ENCODE measurements at places on chromosomes 2 and 18. TPM values are rescaled to one million over a fixed set of nuclear protein-coding genes. Genes with fewer than 3 reads are reported as not detected.

GRCh38 chr2:105989070-105989469 is 205.0 kb downstream of the UXS1 start:
- no peak for DNase-seq

DNA sequence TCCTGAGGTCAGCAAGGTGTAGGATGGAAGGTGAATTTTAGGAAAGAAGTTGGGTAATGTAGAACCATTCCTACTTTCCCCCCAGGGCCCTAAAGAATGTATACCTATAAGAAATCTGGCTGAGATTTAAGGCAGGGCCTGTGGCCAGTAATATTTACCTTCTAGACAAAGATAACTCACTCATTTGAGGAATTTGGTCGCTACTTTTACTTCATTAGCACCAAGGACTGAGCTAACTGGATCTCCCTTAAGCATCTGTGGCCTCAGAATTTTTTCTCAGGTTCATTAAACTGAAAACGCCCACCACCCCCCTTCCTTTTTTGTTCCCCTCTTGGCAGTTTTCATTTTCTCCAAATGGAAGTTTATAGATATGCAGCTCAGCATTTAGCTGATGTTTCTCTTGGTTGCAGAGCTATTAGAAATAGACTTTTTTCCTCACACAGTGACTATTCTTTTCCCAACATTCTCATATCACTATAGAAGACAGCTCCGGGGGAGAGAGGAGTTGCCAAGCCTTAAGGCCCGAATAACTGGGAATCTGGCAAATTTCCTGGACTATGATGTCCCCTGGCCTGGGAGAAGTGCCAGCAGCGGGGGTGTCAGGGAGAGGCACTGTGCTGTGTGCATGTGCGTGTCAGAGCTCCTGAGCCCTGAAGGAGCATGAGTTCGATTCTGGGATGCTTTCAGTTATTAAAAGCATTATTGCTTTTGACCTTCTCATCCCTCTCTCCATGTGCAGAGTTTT is 310.9 kb downstream of the PRKCE start:
- DNase-seq, result no peak

DNA sequence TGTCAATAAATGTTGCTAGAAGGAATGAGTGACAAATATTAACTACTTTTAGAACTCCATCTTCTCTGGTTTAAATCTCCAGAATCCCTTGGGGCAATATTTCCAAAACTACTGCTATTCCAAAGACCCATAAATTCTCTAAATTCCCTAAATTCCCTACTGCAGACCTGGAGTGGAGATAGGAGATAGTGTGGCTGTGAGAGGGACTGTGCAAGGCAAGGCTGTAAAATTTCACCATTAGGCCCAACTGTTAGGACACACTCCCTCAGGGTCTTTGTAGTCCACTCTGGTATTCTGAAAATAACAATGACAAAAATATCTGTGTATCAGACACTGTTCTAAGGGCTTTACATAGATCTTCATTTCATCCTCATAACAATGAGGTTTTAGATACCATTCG is 67.9 kb downstream of the MYL12B start:
- no peak for DNase-seq

SMYD1 gene
- not detected for total RNA-seq

DNA sequence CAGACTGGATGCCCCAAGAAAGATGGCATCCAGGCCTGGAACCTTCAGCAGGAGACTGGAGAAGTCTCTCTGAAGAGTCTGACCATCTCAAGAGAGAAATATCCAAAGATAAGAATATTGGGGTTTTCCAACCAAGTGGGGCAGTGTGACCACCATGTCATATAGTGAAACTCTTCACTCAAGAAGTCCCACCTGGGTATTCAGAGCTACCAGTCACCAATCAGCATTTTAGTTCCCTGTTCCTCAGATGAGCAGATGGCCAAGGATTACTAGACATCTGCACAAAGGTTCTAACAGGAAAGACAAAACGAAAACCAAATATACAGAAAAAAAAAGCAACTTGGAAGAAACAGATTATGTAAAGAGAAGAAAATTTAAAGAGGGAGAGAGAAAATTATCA is 38.5 kb upstream of the CXCR4 start:
- DNase-seq, result no peak

DNA sequence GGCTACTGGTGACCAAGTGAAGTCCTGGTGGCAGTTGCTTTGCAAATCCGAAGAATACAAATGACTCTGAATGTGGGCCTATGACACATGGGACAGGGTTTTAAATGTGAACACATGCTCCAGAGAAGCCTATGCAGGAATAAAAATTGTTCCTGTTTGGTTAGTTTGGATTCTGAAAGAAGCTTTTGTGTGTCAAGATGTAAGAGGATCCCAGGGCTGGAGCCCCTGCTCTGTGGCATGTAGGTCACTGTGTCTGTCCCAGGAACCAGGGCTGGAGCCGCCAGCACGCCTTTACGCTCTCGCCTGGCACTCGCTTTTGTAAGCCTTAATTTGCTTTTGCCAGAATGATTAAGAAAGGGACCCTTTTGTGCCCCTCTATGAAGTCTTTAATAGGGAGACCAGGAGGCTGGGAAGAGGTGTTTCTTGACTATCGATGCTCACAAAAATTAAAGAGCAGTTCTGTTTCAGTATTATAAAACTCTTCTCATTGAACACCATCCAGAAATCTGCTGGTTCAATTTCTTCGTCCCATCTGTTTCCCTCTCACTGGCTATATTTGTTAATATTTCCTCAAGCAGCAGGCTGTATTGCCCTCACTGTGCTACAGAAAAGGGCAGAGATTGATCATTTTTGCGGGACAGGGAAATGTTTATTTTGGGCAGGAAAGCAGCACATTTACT is 532.7 kb upstream of the POU3F3 start:
- no peak for DNase-seq

OSBPL1A gene
- total RNA-seq, result 2.0 TPM

SLC23A3 gene
- 2.4 TPM for total RNA-seq

ZNF236 gene
- total RNA-seq, result 37.4 TPM

SERPINB3 gene
- total RNA-seq, result not detected

DNA sequence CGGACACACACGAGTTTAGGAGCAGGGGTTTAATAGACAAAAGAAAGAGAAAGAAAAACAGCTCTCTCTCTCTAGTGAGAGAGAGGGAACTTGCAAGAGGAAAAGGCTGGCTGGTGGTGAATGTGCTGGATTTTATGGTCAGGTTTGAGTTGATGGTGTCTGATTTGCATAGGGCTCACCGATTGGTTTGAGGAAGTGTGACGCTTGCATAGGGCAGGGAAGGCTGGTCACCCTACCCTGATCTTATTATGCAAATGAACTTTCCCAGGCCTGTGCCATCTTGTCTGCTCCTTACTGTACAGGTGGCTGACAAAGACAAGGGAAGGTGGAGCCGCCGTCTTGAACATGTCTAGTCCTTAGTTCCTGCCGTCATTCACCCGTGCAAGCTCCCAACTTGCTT is 408.9 kb downstream of the RIT2 start:
- DNase-seq, result no peak

GRCh38 chr2:201597397-201597796 is 45.9 kb downstream of the TMEM237 start:
- no peak for DNase-seq

DNA sequence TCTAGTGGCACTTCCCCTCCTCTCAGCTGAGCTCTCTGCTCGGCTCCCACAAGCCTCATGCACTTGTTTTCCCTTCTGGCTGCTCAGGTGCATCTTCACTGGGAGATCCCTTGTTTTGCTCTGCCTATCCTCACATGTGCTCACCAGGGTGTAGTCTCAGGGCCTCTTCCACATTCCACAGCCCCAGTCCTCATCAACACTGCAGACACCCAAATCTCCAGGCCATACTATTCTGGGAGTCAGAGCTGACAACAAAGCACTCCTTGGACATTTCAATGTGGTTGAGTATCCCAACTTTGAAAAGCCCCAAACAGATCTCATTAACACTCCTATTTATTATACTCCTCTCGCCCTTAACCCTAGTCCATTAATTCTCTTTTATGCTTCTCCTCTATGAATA is 71.3 kb downstream of the CCDC93 start:
- DNase-seq, result no peak

CCDC121 gene
- total RNA-seq, result 0.36 TPM

FAM110C gene
- 0.90 TPM for total RNA-seq

GRCh38 chr2:145925591-145925990 is 1405.7 kb upstream of the ZEB2 start:
- no peak for DNase-seq

CCDC178 gene
- total RNA-seq, result not detected

- DNase-seq, result no peak
These were observed 105.0 kb upstream of the STK17B start for GRCh38 chr2:196276421-196276820.

- no peak for DNase-seq
These were observed 214.6 kb upstream of the DTNA start for GRCh38 chr18:34495506-34495905.

ARHGEF33 gene
- 0.28 TPM for total RNA-seq

DNA sequence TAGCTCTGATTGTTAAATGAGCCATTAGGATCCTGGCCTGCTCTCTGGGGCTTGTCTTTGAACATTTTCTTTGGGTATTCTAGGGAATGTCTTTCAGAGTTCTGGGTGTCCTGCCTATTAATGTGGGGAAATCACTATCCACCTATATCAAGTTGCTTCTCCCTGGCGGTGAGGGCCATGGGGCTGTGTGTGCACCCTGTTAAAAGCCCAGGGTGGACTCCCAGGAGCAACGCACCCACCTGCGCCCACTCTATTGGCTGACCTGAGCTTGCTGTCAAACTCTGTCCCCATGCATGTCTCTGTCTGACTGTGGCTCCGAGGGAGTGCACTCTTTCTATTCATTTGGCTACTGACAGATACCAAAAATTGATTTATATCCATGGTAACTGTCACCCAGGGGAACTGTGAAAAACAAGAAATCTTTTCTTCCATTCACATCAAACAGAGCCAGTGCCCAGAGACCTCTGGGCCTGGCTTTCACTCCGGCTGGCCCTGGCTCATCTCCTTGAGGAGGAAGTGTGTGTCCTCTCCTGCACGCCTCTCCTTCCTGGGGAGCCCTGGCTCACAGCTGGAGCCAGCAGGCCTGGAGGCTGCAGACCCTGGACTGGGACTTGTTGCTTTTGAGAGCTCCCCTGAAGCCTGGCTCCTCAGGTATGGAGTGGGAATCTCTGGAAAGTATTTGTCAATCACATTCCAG is 10.5 kb upstream of the TOGARAM2 start:
- DNase-seq, result no peak

- no peak for DNase-seq
These were observed 100.2 kb downstream of the ICA1L start for GRCh38 chr2:202771336-202771735.

ANKRD30BL gene
- not detected for total RNA-seq

DNA sequence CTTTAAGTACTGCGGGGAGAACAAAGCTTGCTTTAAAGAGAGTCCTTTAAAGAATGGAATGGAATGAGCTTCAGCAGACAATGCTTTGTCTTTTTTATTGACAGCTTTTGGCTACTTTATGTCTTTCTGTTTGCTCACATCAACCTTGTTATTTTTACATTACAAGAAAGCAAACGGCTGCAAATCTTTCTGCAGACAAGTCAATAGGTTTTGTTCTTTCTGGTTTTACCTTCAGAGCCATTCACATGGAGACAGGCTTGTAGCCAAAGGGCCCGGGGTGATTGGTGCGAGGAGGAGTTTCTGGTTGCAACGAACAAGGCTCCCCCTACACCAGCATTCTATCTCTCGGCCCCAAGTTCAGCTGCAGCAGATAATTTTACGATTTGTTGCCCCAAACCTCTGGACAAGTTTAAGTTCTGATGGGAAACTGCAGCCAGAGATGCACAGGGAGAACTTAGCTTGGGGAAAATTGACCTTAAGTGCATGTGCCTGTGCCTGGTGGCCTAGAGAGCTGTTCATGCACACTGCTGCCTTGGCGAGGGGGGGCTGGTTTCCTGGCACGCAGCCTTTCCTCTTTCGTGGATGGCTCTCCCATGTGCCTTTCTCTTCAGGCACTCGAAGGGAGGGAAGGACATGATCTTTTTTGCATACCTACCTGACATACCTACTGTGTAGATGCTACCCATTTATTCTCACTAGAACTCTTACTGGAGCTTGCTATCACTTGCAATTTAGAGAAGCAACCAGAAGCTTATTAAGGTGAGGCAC is 543.2 kb downstream of the DCDC2C start:
- no peak for DNase-seq

DNA sequence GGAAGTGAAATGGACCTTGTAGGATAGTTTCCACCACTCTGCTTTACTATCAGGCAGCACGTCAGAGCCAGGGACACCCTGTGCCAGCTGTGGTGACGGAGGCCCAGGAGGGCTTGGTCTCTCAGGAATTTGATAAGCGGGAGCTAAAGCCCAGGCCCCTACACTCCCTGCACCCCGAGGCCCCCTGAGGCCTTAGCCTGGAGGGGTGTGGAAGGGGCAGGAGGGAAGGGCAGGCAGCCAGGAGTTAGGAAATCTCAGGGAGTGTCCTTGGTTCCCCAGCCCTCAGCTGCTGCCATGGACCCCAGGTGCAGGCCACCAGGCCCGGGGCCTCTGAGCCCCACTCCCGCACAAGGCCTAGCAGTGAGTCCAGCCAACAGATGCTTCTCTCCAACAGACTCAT is 38.2 kb downstream of the PDIA6 start:
- no peak for DNase-seq

PRSS56 gene
- total RNA-seq, result not detected

GRCh38 chr2:12498704-12499103 is 218.0 kb upstream of the TRIB2 start:
- no peak for DNase-seq

TFCP2L1 gene
- 0.19 TPM for total RNA-seq

GRCh38 chr2:9029721-9030120 is 26.2 kb upstream of the MBOAT2 start:
- DNase-seq, result no peak

DNA sequence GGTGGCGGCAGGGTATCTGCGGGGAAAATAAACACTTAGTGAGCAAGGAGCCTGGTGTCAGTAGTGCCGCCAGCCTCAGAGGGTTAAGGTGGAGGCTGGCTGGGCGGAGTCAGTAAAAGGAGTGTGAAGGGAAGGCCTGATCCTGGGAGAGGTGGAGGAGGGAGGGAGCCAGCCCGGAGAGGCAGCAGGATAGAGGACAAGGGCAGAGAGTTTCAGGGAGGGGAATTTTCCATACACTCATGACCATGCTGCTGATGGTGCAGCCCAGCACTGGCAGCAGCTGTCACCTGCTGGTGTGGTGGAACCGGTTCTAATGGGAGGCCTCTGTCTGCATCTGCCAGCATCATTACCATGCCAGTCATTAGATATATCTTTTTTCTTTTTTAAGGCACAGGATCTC is 2.0 kb upstream of the TEX44 start:
- DNase-seq, result no peak

IL1RL1 gene
- total RNA-seq, result 36.3 TPM

SDC1 gene
- total RNA-seq, result not detected

DNA sequence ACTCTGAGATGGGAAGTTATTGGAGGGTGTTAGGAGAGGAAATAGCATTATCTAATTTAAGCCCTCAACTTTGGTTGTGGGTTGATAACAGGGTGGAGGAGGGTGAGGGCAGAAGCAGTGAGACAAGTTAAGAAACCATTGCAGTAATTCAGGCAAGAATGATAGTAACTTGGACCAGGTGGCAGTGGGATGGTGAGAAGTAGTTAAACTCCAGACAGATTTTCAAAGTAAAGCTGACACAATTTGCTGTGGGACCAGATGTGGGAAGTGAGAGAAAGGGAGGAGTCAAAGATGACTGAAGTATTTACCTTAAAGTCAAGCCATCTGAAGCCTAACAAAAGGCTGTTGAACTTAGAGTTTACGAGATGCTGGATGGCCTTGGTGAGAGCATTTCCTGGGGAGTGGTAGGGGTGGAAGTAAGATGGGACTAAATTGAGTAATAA is 163.2 kb upstream of the KLF7 start:
- no peak for DNase-seq

Measured in natural killer cell treated with Interleukin-12 subunit alpha and Interleukin-12 subunit beta and Interleukin-15 and Interleukin-18, amount 100 ng/mL, for 72 hours (primary cell).